Endodermal cell (in vitro differentiated cells): ENCODE measurements at places on chromosomes 2 and 18. TPM values are rescaled to one million over a fixed set of nuclear protein-coding genes. Genes with fewer than 3 reads are reported as not detected.
A peak's percentile ranks its signal among the peaks of the same experiment; 100 is the strongest.

IWS1 gene
- total RNA-seq: 90.3 to 107 TPM (median 97.0 TPM) in 3 replicates

DSEL gene
- total RNA-seq: 3.9 to 6.0 TPM (median 5.9 TPM) in 3 replicates

ACVR2A gene
- 20.2 and 24.1 TPM in 2 replicates for total RNA-seq

POTEI gene
- total RNA-seq: 1.2 and 2.0 TPM in 2 replicates

CD302 gene
- total RNA-seq: 2.3 to 2.7 TPM (median 2.7 TPM) in 3 replicates

RAPH1 gene
- total RNA-seq: 23.5 and 24.1 TPM in 2 replicates

FSHR gene
- total RNA-seq: 2.2 to 6.5 TPM (median 6.1 TPM) in 3 replicates

OR6B2 gene
- not detected in 3 replicates for total RNA-seq

MAP3K20 gene
- total RNA-seq: 29.9 to 31.5 TPM (median 30.8 TPM) in 3 replicates

NUP35 gene
- 25.6 and 30.7 TPM in 2 replicates for total RNA-seq

LRP2 gene
- total RNA-seq: 2.2 and 3.3 TPM in 2 replicates

IL18R1 gene
- 1.5 and 2.2 TPM in 2 replicates for total RNA-seq

HRH4 gene
- 0.20 to 0.52 TPM (median 0.23 TPM) in 3 replicates for total RNA-seq

NR4A2 gene
- total RNA-seq: 0.59 to 1.6 TPM (median 0.73 TPM) in 3 replicates

ABCB11 gene
- total RNA-seq: 0.04 TPM in 1 of 3 replicates, not detected in the others

GRCh38 chr2:217367464-217367863 is 507.6 kb upstream of the TNP1 start:
- no peak overlapping the region for H3K27ac ChIP-seq
- H3K27me3 ChIP-seq: no peaks in the 10 kb centered on the region
- H3K4me1 ChIP-seq: peaks cover 41% of the 10 kb centered on the region

- no peaks in the 10 kb centered on the region for H3K4me1 ChIP-seq
- DNase-seq: no peak
- no peaks in the 10 kb centered on the region for H3K36me3 ChIP-seq
- H3K27ac ChIP-seq: no peak overlapping the region
Observed at GRCh38 chr2:20812779-20813178, 10.1 kb downstream of the LDAH start.

GRCh38 chr2:103887625-103888024 is 966.3 kb upstream of the POU3F3 start:
- no peaks in the 10 kb centered on the region for H3K36me3 ChIP-seq
- DNase-seq: no peak

GRCh38 chr2:219279151-219279915 is at the start of gene DNAJB2:
Gene DNAJB2, plus strand, starts transcription at chr2:219279366. Its CDS starts 468 bp downstream, at chr2:219279834.
- DNase-seq: peak; percentile 99
- H3K36me3 ChIP-seq: peaks cover 35% of the 10 kb centered on the region
- H3K27me3 ChIP-seq: no peaks in the 10 kb centered on the region
- H3K4me3 ChIP-seq: peak within 1 kb of the TSS; percentile 86
- peak within 1 kb of the TSS; percentile 95 for H3K27ac ChIP-seq

DNA sequence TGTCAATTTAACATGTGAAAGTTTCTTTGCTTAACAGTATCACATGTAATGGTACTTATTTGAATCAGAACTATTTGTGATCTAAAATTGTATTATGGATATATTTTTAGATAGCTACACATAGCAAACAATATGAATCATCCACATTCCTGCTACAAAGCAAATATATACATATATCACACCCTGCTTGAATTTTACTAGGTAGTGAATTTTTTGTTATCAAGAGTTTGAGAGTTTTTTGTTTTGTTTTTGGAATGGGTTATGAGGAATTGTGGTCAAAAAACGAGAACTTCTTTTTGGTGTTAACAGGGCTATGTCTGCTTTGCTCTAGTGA is 635.7 kb downstream of the NRXN1 start:
- H3K36me3 ChIP-seq: no peaks in the 10 kb centered on the region
- DNase-seq: no peak
- no peaks in the 10 kb centered on the region for H3K4me1 ChIP-seq

- DNase-seq: peak; percentile 80
- no peaks in the 10 kb centered on the region for H3K36me3 ChIP-seq
- peak within 1 kb of the TSS; percentile 67 for H3K27ac ChIP-seq
- H3K4me3 ChIP-seq: peak within 1 kb of the TSS; percentile 96
Observed at GRCh38 chr2:189179570-189179950, at the start of gene COL5A2. Gene COL5A2, minus strand, starts transcription at chr2:189179761. Its CDS starts 157 bp downstream, at chr2:189179604.

- H3K36me3 ChIP-seq: peaks cover 4% of the 10 kb centered on the region
- H3K4me1 ChIP-seq: peaks cover 5% of the 10 kb centered on the region
- no peaks in the 10 kb centered on the region for H3K27me3 ChIP-seq
- DNase-seq: peak; percentile 50
Observed at GRCh38 chr2:177393203-177393755, 706 bp downstream of the AGPS start.

DNA sequence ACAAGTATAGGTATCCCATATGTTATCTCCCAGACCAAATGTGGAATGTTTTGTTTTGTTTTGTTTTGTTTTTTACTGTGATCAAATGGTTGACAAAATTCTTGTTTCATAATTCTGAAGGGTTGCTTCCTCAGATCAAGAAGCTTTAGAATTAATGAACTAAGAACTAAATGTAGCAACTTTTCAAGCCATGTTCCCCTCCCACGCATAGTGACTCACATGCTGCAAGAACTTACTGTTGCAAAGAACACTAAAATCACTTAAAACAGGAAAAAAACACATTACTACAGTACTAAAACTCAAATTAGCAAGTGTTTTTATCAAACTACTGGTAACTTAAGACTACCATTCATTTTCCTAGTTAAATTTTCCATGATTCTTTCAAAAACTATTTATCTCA is 30.6 kb downstream of the HNRNPLL start:
- no peak for DNase-seq
- H3K27ac ChIP-seq: no peak overlapping the region
- peaks cover 96% of the 10 kb centered on the region for H3K36me3 ChIP-seq
- H3K4me3 ChIP-seq: no peak overlapping the region

DNA sequence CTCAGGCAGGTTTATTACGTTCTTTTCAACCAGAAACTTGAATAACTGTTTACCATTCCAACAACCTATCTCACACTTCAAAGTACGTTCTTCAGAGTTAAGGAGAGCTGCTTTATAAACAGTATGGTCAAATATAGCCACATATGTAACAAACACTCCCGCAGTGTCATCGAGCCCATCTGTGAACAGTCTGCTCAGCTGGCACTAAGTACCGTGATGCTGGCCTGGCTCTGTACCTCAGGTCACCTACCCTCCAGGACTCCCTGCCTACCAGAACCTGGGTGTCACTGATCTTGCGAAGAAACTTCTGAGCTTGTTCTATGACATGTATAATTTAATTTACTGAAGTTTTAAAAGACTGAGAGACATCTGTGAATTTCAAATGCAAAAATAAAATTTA is 71.4 kb downstream of the SEPTIN10 start:
- H3K4me1 ChIP-seq: no peaks in the 10 kb centered on the region
- H3K36me3 ChIP-seq: peaks cover 25% of the 10 kb centered on the region
- DNase-seq: no peak
- no peak overlapping the region for H3K27ac ChIP-seq
- H3K27me3 ChIP-seq: no peaks in the 10 kb centered on the region

GRCh38 chr18:37762076-37762621 is 196.6 kb upstream of the CELF4 start:
- no peaks in the 10 kb centered on the region for H3K4me1 ChIP-seq
- H3K27ac ChIP-seq: no peak overlapping the region
- no peaks in the 10 kb centered on the region for H3K36me3 ChIP-seq
- no peaks in the 10 kb centered on the region for H3K27me3 ChIP-seq

GRCh38 chr2:185181901-185182300 is 556.7 kb upstream of the FSIP2 start:
- DNase-seq: no peak
- H3K27me3 ChIP-seq: no peaks in the 10 kb centered on the region
- H3K4me1 ChIP-seq: no peaks in the 10 kb centered on the region
- H3K27ac ChIP-seq: no peak overlapping the region

- no peaks in the 10 kb centered on the region for H3K4me1 ChIP-seq
- peaks cover 8% of the 10 kb centered on the region for H3K36me3 ChIP-seq
- H3K27me3 ChIP-seq: no peaks in the 10 kb centered on the region
- no peak overlapping the region for H3K27ac ChIP-seq
- no peak overlapping the region for H3K4me3 ChIP-seq
- no peak for DNase-seq
Observed at GRCh38 chr2:215949991-215950404, 63.4 kb downstream of the MREG start.

DNA sequence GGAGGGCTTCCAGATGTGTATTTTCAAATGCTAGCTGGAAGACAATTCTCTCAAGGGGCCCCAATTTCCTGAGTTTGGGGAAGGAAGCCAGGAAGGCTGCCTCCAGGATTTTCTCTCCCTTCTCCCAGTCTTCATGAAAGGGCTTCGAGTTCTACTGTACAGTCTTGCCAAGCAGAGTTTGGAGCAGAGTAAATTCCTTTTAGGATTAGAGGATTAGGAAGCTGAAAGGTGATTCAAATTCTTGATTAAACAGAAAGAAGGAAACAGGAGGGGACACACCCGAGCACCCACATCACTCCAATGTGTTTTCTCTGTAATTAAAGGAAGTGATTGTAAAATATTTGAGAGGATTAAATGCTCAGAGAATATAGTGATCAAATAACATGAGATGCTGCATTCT is 217.8 kb downstream of the SETBP1 start:
- no peak for DNase-seq
- H3K4me1 ChIP-seq: no peaks in the 10 kb centered on the region
- no peak overlapping the region for H3K27ac ChIP-seq
- peaks cover under 1% of the 10 kb centered on the region for H3K36me3 ChIP-seq
- no peaks in the 10 kb centered on the region for H3K27me3 ChIP-seq

GRCh38 chr2:157055660-157056199 is 201.8 kb upstream of the GALNT5 start:
- H3K27ac ChIP-seq: no peak overlapping the region
- H3K36me3 ChIP-seq: no peaks in the 10 kb centered on the region
- no peak overlapping the region for H3K4me3 ChIP-seq

GRCh38 chr2:67792681-67793091 is 270.1 kb downstream of the C1D start:
- no peak overlapping the region for H3K27ac ChIP-seq
- no peak overlapping the region for H3K4me3 ChIP-seq
- no peaks in the 10 kb centered on the region for H3K36me3 ChIP-seq
- no peaks in the 10 kb centered on the region for H3K4me1 ChIP-seq

- no peaks in the 10 kb centered on the region for H3K36me3 ChIP-seq
- H3K4me3 ChIP-seq: no peak overlapping the region
- H3K27ac ChIP-seq: no peak overlapping the region
- no peak for DNase-seq
- H3K27me3 ChIP-seq: no peaks in the 10 kb centered on the region
Observed at GRCh38 chr2:74001781-74002504, 17.2 kb downstream of the TET3 start.

DNA sequence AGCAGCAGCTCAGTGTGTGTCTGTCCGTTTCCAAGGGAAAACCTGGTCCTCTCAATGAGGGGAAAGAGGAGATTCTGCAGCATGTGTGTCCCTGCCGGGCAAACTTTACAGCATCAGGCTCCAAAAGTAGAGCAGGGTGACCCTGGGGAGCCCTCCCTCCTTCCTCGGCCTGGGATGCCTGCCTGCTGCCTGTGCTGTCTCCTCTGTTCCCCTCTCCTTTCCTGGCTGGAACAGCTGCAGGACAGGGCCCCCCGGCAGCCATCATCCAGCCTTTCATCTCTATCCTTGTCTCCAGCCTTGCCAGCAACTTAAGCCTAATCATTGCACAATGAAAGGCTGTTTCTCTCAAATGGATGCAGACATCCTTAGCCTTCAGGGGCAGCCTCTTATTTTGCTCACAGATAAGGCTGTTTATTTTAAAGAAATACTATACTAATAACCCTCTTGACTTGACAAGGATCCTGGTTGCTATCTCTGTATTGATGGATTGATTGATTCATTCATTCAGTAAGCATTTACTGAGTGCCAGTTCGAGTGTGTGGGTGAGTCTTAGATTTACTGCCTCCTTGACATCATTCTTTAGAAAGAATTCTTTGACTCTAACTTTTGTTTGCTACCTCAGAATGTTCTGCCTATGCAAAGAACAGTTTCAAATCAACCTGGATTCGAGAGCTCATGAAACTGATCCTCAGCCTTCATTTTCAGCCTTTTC is 40.6 kb upstream of the EDAR start:
- no peak overlapping the region for H3K27ac ChIP-seq
- peak; percentile 35 for DNase-seq

DNA sequence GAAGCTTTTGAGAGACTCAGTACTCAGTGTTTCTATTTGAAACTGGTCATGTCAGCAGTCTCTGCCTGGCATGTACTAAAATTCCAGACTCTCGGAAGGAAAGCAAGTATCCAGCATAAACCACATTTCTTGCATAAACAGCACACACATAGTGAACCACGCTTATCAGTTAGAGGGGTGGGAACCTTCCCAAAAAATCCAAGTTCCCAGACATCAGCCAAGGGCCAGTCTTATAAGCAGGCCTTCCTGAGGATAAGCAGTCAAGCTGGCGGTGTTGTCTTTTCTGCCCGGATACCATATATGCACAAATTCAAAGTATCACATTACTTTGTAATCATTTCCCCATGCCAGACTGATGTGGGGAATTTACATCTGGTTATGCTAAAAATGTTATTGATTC is 73.6 kb downstream of the ST6GAL2 start:
- H3K4me3 ChIP-seq: no peak overlapping the region
- H3K27me3 ChIP-seq: no peaks in the 10 kb centered on the region
- no peaks in the 10 kb centered on the region for H3K36me3 ChIP-seq
- DNase-seq: no peak

GRCh38 chr2:153601812-153602211 is 123.2 kb upstream of the RPRM start:
- H3K4me1 ChIP-seq: peaks cover 19% of the 10 kb centered on the region
- no peak for DNase-seq
- no peaks in the 10 kb centered on the region for H3K36me3 ChIP-seq
- peak overlapping the region; percentile 57 for H3K4me3 ChIP-seq
- no peaks in the 10 kb centered on the region for H3K27me3 ChIP-seq

DNA sequence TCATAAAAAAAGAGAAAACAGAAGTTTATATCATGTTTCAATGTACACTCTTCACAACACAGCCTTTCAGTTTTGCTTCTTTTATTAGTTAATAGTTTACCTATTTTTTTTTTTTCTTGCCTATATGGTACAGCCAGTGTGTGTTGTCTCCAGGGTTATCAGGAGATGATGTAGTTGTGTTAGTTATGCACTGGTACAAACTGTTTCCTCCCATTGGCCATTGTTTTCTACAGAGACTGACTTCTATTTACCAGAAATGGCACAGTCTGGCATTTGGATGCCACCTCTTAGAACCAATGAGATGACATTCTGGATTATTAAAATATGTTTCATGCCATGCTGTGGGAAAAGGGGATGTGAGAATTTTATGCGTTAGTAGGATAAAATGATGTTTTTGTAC is 339.4 kb downstream of the PLCL1 start:
- no peak for DNase-seq
- H3K27ac ChIP-seq: no peak overlapping the region
- H3K4me3 ChIP-seq: no peak overlapping the region
- peaks cover 8% of the 10 kb centered on the region for H3K4me1 ChIP-seq
- H3K27me3 ChIP-seq: no peaks in the 10 kb centered on the region

DNA sequence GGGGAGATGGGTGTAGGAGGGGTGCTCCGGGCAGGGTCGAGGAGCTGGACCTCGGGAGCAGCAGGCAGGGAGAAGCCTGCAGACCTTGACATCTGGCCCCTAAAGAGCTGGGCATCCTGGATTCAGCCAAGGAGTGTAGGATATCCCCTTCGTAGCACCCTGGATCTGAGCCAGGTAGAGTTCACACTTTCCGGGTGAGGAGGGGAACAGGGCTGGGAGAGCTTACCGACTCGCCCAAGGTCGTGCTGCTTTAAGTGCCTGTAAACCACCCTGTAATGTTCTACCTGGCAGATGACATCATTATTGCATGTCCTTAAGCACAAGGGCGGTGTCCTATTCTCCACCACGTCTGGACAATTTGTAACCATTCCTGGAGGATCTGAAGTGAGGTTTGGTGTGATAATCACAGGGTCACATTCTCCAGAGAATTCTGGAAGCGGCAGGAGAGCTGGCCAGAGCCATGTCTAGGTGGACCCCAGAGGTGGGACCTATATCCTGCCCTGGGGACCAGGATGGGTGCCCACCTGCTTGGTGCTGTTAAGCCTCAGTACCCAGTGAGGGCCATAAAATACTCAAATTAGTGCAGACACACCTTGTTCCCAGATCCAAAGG is 14.6 kb downstream of the ITM2C start:
- peak; percentile 38 for DNase-seq
- peaks cover 52% of the 10 kb centered on the region for H3K36me3 ChIP-seq
- no peak overlapping the region for H3K27ac ChIP-seq
- no peaks in the 10 kb centered on the region for H3K27me3 ChIP-seq
- no peaks in the 10 kb centered on the region for H3K4me1 ChIP-seq
